Muscle of arm (tissue), 14 donors: ENCODE measurements at places on chromosomes 6 and 20. TPM values are rescaled to one million over a fixed set of nuclear protein-coding genes. Genes with fewer than 3 reads are reported as not detected.

Gene SLC12A5
- 0.67 TPM for polyA plus RNA-seq

Gene TREML1
- polyA plus RNA-seq = not detected

Gene BPIFB1
- not detected for polyA plus RNA-seq

Gene SASH1
- polyA plus RNA-seq = not detected

Gene DEFB116
- polyA plus RNA-seq = not detected

Gene BEND3
- 3.0 TPM for polyA plus RNA-seq

Gene SLC13A3
- polyA plus RNA-seq = not detected

Gene OPRM1
- polyA plus RNA-seq = not detected

Gene TRIM40
- polyA plus RNA-seq = not detected

Gene MAP7
- polyA plus RNA-seq = 0.35 TPM

Gene CLDN20
- 1.1 TPM for polyA plus RNA-seq

Gene LCA5
- polyA plus RNA-seq = 4.5 TPM

Gene GATA5
- 0.09 TPM for polyA plus RNA-seq

Gene DDX27
- 32.9 TPM for polyA plus RNA-seq

Gene MUC21
- polyA plus RNA-seq = not detected

Gene SLC17A3
- not detected for polyA plus RNA-seq
